ENCODE measurements at places on chromosomes 6 and 20. TPM values are rescaled to one million over a fixed set of nuclear protein-coding genes. Genes with fewer than 3 reads are reported as not detected.

- peak overlapping the region; percentile 99 for H3K27ac ChIP-seq
- no peak for DNase-seq
- peaks cover 28% of the 10 kb centered on the region for H3K4me1 ChIP-seq
- peaks cover 6% of the 10 kb centered on the region for H3K36me3 ChIP-seq
Observed at GRCh38 chr6:36873612-36874442, 776 bp downstream of the PPIL1 start.

Gene ARMH2
- total RNA-seq: 1.1 TPM

- no peak for DNase-seq
- H3K4me3 ChIP-seq: no peak overlapping the region
- H3K27me3 ChIP-seq: no peaks in the 10 kb centered on the region
Observed at GRCh38 chr6:163536770-163537169, 122.3 kb downstream of the QKI start.

DNA sequence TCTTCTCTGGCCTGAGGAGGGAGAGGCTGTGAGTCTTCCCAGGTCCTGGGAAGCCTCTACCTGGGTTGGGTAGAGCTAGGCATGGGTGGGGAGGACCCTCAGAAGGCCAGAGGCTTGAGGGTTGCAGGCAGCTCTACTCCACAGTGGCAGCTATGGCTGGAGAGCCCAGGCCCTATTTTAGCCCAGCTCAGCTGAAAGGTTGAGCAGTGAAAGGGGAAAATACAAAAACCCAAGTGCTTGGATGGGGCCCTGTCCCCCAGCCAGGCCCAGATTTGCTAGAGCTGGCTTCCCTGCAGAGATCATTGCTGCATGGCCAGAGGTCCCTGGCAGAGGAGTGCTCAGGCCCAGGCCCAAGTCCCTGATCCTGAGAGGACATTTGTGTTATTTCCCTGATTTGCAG is 45.7 kb downstream of the SUN5 start:
- no peak overlapping the region for H3K27ac ChIP-seq
- H3K36me3 ChIP-seq: peaks cover 3% of the 10 kb centered on the region
- H3K4me1 ChIP-seq: peaks cover 17% of the 10 kb centered on the region
- H3K27me3 ChIP-seq: no peaks in the 10 kb centered on the region
- DNase-seq: no peak
- no peak overlapping the region for H3K4me3 ChIP-seq

- peak within 1 kb of the TSS; percentile 96 for H3K27ac ChIP-seq
- peaks cover 8% of the 10 kb centered on the region for H3K36me3 ChIP-seq
Observed at GRCh38 chr6:35342258-35343091, at the start of gene PPARD. PPARD (plus strand) TSS chr6:35342558; CDS start chr6:35411088, 68,530 bp downstream.

DNA sequence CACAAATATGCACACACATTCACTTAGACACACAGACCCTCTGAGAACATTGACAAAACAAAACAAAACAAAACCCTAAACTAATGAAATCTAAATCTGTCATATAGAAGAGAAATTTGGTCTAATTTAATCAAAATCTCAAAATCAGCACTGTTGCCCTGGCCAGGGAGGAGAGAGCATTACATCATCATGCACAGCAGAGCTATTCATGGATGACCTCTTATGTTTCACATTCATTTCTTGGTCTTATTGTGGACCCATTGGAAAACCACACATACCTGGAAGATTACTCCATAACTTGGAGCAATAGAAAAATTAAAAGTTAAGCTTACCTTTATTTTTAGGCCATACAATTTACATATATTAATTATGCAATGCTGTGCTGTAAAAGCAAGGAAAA is 1223.6 kb upstream of the GJE1 start:
- no peak overlapping the region for H3K27ac ChIP-seq
- H3K36me3 ChIP-seq: no peaks in the 10 kb centered on the region
- H3K4me3 ChIP-seq: no peak overlapping the region
